ENCODE measurements at places on chromosomes 1 and 21.

DNA sequence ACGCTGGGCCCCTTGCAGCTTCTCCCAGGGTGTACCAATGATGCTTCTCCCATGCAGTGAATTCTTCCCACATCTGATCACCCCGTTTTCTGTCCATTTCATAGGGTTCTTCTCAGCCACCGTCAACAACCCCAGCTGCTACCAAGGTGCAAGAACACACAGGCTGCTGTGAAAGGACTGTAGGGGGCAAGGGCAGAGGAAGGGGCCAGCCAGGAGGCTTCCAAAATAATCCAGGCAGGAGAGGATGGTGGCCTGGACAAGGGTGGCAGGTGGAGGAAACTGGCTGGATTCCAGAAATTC, 113.3 kb upstream of the WNT4 start:
- DNase-seq: no peak

- DNase-seq: no peak
These were observed 9.8 kb downstream of the BARHL2 start for GRCh38 chr1:90707363-90707710.

GRCh38 chr1:231161667-231162296, at the start of gene TRIM67:
TSS of gene TRIM67 (plus strand) at chr1:231162058. CDS start at chr1:231162970, 912 bp downstream.
- DNase-seq: no peak

GRCh38 chr1:23122796-23123195, 45.9 kb downstream of the LUZP1 start:
- no peak for DNase-seq

DNA sequence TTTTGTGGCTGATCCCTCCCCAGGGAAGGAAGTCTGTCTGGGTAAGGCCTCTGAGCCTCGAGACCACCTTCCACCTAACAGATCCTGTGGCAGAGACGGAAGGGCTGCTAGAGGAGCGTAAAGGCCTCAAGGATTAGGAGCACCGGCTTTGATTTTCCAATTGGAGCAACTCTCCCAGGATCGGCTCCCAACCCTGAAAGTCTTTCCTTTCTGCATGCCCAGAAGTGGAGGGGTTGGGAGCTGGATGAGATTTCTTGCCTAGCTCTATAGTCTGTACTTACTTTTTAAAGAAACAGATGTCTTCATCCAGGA, 41.4 kb downstream of the ELK4 start:
- no peak for DNase-seq

- no peak for DNase-seq
These were observed 19.2 kb downstream of the PRXL2B start for GRCh38 chr1:2605509-2606395.

Measured in stimulated activated CD4-positive, alpha-beta T cell treated with anti-CD3 and anti-CD28 coated beads, Interleukin-12 subunit alpha, Interleukin-12 subunit beta, amount 100 ng/mL, for 4 hours (primary cell).